GM23338 (cell line): ENCODE measurements at places on chromosomes 1 and 21.

DNA sequence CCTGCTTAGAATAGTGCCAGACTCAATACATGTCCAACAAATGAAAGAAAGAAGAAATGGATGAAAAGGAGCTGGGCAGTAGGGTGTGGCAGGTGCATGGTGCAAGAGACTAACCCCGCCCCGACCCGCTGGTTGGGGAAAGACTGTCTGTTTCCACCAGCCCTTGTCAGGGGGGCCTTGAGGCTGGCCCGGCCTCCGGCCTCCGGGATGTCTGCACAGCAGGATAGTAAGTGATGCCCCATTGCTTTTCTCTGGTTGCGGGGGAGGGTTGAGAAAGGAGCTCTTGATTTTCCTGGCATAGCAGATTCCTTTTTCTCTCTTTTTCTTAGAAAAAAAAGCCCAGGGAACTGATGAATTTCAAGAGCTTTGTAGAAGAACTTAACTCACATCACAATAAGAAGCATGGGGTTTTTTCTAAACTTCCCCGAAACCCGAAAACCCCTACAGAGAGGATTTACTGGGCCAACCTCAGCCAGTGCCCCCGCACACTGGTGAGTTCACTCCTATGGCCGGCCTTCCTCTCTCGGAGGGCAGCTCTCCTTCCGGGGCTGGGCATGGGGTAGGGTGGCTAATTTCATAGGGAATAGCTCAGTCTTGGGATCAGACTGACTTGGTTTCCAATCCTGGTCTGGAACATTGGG lies 12.5 kb upstream of the TTC22 start:
- DNase-seq = peak; percentile 58

- no peak for DNase-seq
These were observed 74.0 kb downstream of the TENT5C start for GRCh38 chr1:117679868-117680267.

DNA sequence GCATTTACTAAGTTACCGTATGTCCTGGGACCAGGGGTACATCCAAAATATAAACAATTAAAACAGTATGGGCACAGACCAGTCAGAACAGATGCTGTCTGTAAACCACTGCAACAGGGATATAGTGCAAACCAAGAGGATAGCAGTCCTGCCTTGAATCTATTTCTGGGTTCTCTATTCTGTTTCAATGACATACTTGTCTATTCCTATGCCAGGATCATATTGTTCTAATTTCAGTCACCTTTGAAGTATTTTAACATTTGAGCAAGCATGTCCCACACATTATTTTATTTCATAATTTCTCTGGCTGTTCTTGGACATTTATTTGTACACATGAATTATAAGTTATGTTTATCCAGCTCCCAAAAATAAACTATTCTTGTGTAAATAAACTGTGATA lies 28.2 kb upstream of the SYDE2 start:
- no peak for DNase-seq

DNA sequence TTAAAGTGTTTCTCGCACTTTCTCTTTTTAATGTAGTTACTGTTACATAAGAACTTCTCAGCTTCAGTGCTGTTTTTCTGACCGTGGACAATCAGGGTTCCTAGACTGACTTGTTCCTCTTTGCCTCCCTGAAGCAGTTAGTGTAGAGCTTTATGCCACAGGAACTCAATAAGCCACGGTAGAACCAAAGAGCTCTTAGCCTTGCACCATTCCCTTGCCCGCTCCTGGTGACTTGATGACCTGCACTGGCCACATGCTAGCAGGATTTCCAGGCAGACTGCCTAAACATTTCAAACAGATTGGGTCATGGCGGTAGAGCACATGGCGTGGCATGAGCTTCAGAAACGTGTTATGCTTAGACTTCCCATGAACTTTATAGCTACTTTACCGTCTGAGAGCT lies 18.8 kb upstream of the FASLG start:
- DNase-seq = no peak

- DNase-seq = no peak
These were observed 4.9 kb upstream of the SAMD11 start for GRCh38 chr1:918843-919242.

DNA sequence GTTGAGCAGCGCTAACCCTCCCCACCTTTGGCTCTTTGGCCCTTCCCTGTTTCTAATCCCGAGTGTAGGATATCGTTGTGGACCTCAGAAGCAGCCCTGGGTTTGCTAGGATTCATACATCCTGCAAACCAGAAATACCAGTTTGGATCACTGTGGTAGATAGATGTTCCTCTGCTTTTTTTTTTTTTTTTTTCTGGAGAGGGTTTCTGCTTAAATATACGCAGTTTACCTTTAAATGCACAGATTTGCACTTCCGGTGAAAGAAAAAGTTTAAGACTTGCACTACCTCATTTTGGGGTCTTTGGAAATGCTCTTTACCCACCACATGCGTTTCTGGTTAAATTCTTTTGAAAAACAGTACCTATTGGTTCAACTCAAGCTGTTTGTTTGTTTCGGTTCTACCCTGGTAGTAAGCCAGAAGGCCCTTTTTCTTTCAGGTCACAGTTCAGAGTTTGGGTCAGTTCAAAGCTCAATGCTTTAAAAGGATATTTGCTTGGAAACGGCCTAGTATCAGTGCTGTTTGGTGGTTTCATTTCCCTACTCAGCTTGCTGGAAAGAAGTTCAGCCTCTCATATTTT lies 908 bp downstream of the DDI2 start:
- peak; percentile 57 for DNase-seq

- no peak for DNase-seq
These were observed 25.3 kb downstream of the TRIM11 start for GRCh38 chr1:228381356-228381755.

- no peak for DNase-seq
These were observed 78.2 kb upstream of the SDC3 start for GRCh38 chr1:30986755-30987154.

- peak; percentile 56 for DNase-seq
These were observed 128.9 kb upstream of the DNAH14 start for GRCh38 chr1:224800486-224801119.

GRCh38 chr1:213159376-213159775 lies 108.3 kb downstream of the RPS6KC1 start:
- DNase-seq = no peak

DNA sequence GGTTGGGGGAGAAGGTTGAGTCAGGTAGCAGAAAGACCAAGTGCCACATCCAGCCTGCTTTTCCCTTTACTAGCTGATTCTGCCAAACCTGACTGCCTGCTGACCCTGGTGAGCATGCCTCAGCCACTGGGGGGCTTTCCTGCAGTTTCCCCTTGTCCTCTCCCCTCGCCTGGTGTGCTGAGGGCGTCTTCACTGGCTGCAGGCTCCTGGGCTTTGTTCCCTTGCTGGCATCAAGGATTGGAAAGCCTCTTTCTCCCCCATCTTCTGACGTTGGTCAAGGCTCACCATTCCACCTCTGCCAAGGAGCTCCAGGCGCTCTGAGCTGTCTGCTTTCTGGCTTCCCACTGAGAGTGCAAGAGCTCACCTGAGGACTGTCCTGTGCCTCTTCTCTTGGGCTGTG lies 28.4 kb downstream of the MAN1C1 start:
- DNase-seq = no peak

DNA sequence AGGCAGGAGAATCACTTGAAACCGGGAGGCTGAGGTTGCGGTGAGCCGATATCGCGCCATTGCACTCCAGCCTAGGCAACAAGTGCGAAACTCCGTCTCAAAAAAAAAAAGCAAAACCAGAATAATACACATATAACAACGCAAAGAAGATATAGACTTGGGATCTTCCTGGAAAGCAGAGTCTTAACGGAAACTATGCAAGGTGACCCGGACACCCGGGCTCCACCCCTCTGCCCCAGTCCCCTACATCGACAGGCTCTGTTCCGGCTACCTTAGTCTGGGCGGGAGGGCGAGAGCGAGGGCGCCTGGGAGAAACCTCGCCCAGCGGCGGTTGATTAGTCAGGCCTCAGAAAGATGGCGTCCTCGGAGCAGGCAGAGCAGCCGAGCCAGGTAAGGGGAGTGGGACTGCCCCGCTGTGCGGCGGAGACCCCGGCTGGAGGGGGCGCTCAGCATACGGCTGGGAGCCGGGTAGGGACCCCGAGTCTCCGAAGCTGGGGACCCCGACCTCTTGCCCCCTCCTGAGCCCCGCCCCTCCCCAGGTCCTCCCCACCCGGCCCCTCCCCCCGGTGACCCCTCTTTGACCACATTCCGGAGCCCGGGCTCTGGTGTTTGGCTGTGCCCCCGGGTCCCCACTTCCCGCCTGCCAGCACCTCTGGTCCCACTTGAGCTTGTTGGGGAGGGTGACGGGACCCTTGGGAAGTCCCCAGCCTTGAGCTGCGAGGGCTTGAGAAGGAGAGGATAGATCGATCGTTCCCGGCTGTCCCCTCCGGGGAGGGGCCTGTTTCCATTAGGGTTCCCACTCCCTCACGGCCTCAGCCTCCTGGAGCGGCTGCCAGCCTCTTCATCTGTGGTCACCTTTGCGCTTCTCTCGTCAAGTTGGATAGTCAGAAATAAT lies at the start of gene PEX14:
TSS of gene PEX14 (plus strand) at position 338 of the 895 bp plus-strand sequence. CDS start at position 355, 17 bp downstream.
- peak; percentile 98 for DNase-seq

DNA sequence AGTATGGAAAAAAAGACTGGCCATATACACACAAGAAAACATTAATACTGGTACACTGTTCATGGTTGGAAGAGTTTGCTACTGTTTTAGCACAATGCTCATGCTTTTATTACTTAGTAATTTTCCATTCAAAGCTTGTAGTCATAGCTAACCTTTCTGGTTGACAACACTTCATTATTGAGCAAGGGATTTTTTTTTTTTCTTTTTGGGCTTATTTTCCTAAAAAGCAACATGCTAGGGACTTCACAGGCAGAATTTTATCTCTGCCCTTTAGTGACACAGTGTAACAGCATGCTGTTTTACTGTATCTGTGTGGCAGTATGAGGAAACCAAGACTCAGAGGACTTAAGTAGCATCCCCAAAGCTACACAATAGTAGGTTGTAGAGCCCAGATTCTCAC lies 58.5 kb downstream of the FGGY start:
- DNase-seq = no peak

GRCh38 chr1:6686294-6686693 lies 15.3 kb downstream of the DNAJC11 start:
- no peak for DNase-seq
